Right kidney (tissue), 9 donors: ENCODE measurements at places on chromosomes 12 and 14.

DNA sequence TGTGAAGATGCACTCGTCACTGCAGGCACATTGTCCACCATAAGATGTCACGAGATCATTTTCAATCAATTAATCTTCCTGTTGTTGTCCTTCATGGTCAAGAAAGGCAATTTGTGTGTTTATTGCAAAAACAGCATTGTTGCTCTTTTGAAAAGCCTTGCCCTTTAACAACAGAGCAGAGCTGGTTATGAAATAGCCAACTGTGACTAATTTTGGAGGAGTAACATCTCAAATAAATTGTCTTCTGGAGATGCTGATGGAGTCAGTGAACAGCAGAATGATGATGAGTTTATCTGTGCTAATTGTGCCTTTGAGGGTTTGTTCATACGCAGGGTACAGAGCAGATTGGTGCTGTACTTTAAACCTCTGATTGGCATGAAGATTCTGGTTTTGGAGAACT, 88.3 kb upstream of the E2F7 start:
- no peak for DNase-seq

GRCh38 chr12:3133405-3133783, 56.2 kb downstream of the TSPAN9 start:
- no peak for DNase-seq

- no peak for DNase-seq
These were observed 36.6 kb upstream of the SPPL3 start for GRCh38 chr12:120940799-120941198.

DNA sequence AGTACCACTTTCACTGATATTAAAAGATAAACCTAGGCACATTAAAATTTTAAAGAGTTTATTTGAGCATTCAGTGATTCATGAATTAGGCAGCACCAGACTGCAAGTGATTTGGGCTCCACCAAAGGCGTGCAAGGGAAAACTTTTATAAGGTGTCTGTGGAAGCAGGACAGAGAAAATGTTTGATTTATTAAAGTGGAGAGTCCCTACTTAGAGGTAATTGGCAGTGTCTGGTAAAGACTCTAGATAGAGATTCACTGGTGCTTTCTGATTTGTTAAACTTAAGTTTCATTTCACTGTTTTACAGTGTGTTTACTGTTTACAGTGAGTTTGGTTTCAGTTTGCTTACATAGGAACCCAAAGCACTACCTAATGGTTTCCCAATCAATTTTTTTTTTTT, 72.8 kb downstream of the ANKS1B start:
- no peak for DNase-seq

DNA sequence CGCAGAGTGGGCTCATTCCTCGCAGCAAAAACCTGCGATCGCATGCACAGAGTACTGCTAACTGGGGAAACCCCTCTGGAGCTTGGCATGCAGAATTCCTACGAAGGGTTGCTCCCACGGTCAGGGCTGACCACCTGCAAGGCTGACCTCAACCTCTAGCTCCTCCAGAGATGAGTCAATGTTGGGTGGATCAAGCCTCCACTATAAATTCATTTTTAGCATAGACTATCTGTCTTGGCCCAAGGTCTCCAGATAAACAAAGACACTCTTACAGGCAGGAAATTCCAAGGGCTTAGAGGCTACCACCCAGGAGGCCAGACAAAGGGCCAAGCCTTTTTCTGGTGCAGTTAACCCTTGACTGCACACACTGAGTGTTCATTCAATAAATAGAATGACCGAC, 296.5 kb downstream of the TMEM132D start:
- no peak for DNase-seq

- no peak for DNase-seq
These were observed 230.1 kb upstream of the PLXNC1 start for GRCh38 chr12:93918262-93918661.

- DNase-seq = no peak
These were observed 20.1 kb downstream of the ZNF84 start for GRCh38 chr12:133057446-133057845.

GRCh38 chr12:95615749-95616148, 64.5 kb upstream of the USP44 start:
- no peak for DNase-seq

DNA sequence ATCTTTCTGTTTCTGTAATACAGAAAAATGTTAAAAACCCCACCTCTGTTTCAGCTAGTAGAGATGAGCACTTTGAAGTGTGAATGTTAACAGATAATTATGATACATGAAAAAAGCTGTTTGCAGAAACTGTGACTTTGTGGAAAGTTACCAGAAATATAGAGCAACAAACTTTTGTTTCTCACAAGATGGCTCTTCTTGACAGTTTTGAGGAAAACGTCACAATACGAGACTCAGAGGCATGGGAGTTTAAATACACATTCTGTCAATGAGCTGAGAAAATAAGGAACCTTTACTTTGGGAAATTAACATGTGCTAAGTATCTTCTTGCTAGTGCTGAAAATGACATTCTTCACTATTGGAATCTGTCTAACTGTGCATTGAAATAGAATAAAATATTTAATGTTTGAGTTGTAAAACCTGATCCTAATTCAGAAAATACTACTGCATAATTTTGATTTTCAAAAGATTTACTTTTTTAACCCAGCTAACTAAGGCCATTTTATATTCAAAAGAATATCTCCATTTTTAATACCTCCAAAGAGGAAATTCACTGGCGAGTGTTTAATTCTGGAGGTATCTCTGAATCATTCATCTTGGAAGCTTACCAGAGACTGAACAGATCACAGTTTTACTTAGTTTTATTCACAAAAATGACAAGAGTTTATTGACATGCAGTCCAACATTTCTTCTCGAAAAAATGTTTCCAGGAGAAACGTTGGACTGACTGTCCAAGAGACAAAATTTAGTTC, 308.9 kb upstream of the LRFN5 start:
- DNase-seq = no peak

- DNase-seq = no peak
These were observed 5.5 kb downstream of the ASCL1 start for GRCh38 chr12:102962986-102963385.

GRCh38 chr14:36281309-36281708, 39.1 kb downstream of the MBIP start:
- no peak for DNase-seq

GRCh38 chr14:24130717-24131548, 474 bp downstream of the FITM1 start:
- no peak for DNase-seq
